Adipocyte (in vitro differentiated cells): ENCODE measurements at places on chromosomes 6 and 20.

- no peak for DNase-seq
Observed at GRCh38 chr20:64080813-64081623, 1.1 kb downstream of the OPRL1 start.

DNA sequence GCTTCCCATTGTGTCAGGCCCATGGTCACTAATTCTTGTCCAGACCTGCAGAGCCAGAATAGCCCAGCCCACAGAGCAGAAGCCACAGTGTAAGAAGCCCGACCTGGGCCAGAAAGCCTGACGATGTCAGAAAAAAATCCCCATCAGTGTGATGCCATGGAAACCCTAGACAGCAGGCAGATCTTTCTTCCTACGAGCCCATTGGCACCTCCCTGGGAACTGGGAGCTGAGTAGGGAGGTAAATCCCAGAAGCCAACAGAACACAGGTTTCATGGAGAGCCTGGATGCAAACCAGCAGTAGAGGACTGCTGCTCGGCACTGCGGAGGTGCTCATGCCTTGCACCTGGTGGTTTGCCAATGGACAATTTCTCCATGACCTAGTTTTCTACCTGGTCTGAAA lies 82.2 kb upstream of the SLC22A16 start:
- DNase-seq = no peak

DNA sequence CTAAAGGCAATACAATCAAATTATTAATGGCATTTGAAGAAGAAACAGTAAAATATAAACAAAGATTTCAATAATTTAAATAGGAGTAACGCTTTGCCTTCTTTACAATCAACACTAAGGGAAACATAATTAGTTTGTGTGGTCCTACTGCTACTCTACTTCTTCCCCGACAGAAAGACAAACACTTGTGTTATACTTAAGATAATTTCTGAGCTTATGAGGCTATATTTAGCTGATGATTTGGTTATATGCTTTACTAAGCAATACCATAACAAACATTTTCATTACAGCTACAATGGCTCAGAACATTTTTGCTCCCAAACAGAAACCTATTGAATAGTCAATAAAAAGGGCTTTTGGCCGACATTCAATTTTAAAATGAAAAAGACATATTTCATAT lies 1217.2 kb upstream of the GJE1 start:
- no peak for DNase-seq

GRCh38 chr20:39702701-39703349 lies 740.7 kb downstream of the DHX35 start:
- DNase-seq = no peak

- DNase-seq = peak; percentile 59
Observed at GRCh38 chr20:49699200-49699992, 14.3 kb downstream of the B4GALT5 start.

GRCh38 chr20:53216856-53217576 lies 244.9 kb downstream of the TSHZ2 start:
- peak; percentile 25 for DNase-seq

GRCh38 chr20:44008806-44009678 lies 94.4 kb downstream of the TOX2 start:
- no peak for DNase-seq

- no peak for DNase-seq
Observed at GRCh38 chr6:62265906-62266525, 20.0 kb downstream of the KHDRBS2 start.

GRCh38 chr6:41288030-41288753 lies 1.7 kb upstream of the TREM1 start:
- DNase-seq = no peak

DNA sequence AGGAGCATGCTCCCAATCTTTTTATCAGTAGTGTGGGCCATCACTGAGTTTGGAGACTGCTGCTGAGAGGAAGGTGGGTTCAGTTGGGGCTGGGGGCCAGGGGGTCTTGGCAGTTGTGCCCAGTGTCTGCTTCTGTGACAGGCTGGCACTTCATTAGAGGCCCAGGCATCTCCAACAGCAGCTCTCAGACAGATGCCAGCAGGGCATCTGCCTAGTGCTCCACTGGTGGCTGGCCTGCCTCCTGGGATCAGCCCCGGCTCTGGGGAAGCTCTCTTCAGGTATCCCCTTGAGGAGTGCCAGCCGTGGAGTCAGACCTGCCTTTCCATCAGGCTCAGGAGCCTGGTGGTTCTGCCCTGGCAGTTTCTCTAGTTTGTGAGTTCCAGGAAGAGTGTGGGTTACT lies 77.3 kb downstream of the DTD1 start:
- DNase-seq = no peak
